ENCODE measurements at places on chromosomes 7 and 10.

GRCh38 chr7:37379546-37380277 is 69.0 kb downstream of the ELMO1 start:
- no peak for DNase-seq

DNA sequence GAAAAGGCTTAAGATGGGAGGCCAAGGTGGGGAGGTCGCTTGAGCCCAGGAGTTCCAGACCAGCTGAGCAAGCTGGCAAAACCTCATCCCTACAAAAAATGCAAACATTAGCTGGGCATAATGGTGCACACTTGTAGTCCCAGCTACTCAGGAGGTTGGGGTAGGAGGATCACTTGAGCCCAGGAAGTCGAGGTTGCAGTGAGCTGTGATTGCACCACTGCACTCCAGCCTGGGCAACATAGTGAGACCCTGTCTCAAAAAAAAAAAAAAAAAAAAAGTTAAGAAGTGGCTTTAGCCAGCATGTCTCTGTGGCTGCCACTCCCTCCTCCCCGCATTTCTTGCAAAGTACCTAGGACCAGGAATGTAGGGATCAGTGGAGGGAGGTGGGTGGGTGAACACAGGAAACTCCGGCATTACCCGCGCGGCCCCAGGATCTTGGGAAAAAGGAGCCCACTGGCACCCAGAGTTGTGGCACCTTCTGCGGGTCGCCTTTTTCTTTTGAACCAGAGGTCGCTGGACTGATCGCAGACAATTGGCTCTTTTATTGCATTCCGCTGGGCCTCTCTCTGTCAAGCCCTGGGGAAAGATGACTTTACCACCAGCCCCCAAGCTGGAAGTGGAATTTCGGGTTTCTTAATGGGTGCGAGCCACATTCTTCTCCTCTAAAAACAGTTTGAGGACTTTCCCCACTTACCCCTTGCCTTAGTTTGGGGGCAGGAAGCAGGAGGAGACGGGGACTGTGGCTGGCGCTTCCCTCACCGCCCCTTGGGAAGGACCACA is 3.5 kb downstream of the VGF start:
- DNase-seq = no peak

DNA sequence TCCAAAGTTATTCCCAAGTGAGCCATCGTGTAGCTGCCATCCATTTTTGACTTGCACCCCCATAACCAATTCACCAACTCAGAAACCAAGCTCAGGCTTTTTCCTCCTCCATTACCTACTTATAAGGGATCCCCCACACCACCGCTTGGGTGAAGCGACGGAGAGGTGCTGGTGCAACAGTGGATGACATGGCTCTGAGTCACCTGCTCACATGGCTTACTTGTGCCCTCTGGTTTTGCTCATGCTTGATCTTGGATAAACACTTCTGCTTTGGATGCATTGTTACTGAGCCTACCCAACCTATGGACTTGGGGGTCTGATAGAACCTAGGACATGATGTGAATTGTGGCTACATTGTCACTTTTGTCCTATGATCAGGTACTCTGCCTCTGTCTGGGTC is 12.0 kb upstream of the AKR1B1 start:
- DNase-seq = no peak

- DNase-seq = no peak
These were observed 303.6 kb upstream of the AKR1E2 start for GRCh38 chr10:4522296-4523000.

GRCh38 chr7:151425670-151426440 is 14.1 kb downstream of the CRYGN start:
- DNase-seq = no peak

DNA sequence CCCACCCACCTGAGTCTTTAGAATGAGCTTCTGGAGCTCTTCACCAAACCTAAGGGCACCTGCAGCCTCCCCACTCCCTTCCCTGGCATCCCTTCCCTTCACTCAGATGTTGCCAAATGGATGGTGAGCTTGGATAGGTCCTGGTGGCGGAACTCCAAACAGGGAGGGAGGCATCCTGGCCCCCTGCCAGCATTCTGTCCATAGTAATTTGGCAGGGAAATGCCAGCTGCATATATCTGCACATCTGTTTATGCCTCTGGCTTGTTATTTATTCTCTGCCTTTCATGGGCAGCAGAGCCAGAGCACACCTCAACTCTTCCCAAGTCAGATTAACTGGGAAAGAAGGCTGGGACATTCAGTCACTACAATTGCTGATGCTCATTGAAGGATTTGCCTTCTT is 18.1 kb downstream of the KAZALD1 start:
- DNase-seq = no peak

DNA sequence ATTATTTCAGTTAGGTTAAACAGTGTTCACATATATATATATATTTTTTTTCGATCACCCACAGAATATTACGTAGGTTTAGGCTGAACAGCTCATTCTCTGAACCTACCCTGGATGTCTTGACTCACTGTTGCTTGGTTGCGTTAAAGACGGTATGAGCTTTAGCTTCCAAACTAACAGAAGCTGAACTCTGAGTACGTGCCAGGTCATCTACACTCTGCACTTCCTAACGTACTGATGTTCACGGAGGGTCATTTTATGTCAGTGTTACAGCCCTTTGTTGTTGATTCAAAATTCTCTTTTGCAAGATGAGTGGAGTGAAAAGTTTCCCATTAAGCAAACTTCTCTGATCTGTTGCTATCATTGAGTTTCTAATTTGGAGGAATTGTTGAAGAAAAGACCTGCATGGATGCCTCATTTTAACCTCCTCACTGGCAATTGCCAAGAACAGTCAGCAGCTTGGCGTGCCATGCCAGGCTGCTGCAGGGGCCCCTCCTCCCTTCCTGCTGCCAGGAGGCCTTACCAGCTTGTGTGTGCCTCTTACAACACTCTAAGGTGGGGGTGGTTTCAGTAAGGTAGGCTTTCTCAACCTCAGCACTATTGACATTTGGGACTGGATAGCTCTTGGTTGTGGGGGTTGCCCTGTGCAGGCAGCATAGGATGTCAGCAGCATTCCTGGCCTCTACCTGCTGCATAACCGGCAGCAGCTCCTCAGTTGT is 44.3 kb downstream of the INSYN2A start:
- no peak for DNase-seq

GRCh38 chr10:86596266-86596665 is 58.1 kb upstream of the OPN4 start:
- DNase-seq = no peak

- peak; percentile 5 for DNase-seq
These were observed 177.1 kb upstream of the SVIL start for GRCh38 chr10:29811751-29812427.

Measured in cerebellum (tissue), 4 donors.